CD4-positive, alpha-beta T cell treated with Interleukin-6 at 100 ng/mL for 8 hours (primary cell): ENCODE measurements at places on chromosomes 13 and 19.

- DNase-seq, result no peak
Measured at GRCh38 chr13:43567608-43568007, 219.2 kb downstream of the ENOX1 start.

- DNase-seq, result no peak
Measured at GRCh38 chr19:28136796-28137195, 1076.2 kb downstream of the UQCRFS1 start.

- DNase-seq, result no peak
Measured at GRCh38 chr13:112324116-112324515, 52.0 kb upstream of the SPACA7 start.

DNA sequence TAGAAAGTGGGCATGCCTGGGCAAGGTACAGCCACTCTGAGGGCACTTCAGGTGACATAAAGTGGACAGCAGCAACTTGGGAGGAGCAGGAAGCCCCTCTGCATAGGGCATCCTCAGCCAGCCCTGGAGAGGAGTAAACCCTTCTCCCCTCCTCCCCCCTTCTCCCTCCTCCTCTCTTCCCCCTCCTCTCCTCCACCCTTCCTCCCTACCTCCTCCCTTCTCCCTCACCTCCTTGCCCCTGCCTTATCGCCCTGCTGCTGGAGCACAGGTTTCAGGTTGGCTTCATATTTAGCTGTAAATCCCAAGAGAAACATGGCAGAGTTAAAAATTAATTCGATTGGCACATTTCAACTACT, 30.5 kb upstream of the ATP12A start:
- no peak for DNase-seq

- peak; percentile 70 for DNase-seq
Measured at GRCh38 chr13:44575741-44576350, at the start of gene TSC22D1. TSC22D1 (minus strand) TSS chr13:44576330; CDS start chr13:44576074, 256 bp downstream.

GRCh38 chr19:45195764-45196163, 17.2 kb downstream of the BLOC1S3 start:
- no peak for DNase-seq

DNA sequence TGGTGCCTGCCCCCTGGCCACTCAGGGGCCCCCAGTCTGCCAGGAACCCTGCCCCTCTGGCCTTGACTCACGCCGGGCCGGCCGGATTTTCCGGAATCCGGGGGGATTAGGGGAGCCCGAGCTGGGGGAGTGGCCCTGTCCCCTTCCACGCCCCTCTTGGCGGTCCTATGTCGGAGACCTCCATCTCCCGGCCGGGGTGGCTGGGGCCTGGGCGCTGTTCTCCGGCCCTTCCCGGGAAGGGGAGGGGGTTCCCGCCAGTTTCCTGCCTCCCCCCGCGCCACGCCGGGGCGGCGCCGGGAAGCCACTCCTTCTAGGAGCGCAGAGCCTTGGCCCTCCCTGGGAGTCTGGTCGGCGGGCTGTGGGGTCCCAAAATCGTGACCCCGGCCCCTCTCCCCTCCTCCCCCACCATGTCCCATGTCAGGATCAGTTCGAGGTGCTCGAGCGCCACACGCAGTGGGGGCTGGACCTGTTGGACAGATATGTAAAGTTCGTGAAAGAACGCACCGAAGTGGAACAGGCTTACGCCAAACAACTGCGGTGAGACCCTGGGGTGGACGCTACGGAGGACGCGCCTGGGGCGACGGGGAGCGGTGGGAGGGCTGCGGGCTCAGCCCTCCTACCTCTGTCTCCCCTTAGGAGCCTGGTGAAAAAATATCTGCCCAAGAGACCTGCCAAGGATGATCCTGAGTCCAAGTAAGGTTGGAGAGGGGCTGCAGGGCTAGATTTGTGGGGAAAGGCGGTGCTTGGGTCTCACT, 1.3 kb downstream of the TRIP10 start:
- DNase-seq, result no peak

DNA sequence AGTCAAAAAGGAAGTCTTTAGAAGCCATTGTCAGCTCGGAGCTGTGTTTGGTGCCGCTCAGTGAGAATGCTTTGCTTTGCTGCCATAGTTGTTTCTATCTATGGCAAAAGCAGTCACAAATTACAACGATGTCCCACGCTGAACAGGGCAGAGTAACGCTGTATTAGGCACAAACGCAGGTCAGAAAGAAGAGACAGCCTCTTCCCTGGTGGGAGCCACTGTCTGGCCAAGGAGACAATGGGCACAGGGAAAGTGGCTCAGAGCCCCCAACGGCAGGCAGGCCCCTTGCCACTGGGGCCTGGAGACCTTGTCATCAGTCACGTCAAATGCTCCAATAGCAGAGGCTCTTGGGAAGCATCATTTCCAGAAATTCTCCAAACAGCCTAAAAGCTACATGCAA, 244.2 kb downstream of the TEX29 start:
- no peak for DNase-seq

DNA sequence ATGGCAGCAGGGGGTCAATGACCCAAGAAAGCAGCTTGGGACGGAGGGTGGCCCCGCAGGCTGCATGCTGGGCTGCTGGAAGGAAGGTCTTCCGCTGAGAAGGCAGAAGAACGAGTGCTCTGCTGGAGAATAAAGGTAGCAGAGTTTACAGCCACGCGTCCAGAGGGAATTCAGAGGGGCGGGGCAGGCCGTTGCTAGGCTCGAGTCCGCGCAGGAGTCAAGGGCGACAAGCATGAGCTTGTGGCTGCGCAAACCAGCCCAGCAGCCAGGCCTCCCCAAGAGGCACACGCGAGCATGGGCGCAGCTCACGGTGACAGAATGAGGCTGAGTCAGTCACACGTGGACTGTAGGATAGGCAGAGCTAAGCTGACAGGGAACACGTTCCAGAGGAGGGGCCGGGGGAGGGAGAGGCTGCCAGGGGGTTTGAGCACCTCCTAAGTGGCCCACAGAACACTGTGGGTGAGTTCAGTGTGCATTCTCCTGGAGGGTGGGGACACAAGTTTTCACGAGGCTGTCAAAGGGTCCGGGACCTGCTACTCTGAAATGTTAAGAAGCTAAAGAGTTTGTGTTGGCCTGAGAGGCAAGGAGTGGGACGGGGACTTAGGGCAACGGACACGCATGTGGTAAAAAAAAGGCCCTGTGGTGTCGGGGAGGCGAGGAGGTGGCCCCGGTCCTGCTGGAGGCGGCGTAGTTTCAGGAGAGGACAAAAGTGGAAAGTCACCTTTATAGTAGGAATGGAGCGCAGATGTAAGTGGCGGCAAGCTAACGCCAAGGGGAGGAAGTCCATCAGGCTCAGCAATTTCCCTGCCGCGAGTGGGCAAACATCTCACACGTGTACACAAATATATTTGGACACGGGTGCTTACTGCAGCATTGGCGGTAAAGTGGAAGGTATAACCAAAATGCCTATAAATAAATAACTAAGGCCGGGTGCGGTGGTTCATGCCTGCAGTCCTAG, 17.7 kb downstream of the RFX2 start:
- no peak for DNase-seq

DNA sequence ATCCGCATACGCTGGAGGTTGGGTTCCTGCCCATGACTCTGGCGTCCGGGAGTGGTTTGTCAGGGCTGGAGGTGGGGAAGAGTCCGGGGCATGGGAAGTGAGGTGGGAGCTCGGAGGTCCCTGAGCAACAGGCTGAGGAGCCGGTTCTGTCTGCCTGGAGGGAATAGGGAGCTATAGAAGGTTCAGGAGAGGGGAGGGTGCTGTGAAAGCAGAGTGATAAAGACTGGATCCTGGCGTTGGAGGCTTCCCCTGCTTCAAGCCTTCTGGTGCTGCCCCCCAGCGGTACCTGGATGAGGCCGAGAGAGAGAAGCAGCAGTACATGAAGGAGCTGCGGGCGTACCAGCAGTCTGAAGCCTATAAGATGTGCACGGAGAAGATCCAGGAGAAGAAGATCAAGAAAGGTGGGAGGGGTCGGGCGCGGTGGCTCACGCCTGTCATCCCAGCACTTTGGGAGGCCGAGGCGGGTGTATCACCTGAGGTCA, 2.6 kb downstream of the HMG20B start:
- DNase-seq, result no peak

GRCh38 chr13:53301449-53301848, 272.8 kb downstream of the OLFM4 start:
- no peak for DNase-seq

GRCh38 chr19:16367261-16367683, 42.6 kb downstream of the KLF2 start:
- DNase-seq, result peak; percentile 76

GRCh38 chr13:43441464-43441863, 345.3 kb downstream of the ENOX1 start:
- no peak for DNase-seq

- no peak for DNase-seq
Measured at GRCh38 chr13:111354789-111355188, 34.3 kb downstream of the TEX29 start.

DNA sequence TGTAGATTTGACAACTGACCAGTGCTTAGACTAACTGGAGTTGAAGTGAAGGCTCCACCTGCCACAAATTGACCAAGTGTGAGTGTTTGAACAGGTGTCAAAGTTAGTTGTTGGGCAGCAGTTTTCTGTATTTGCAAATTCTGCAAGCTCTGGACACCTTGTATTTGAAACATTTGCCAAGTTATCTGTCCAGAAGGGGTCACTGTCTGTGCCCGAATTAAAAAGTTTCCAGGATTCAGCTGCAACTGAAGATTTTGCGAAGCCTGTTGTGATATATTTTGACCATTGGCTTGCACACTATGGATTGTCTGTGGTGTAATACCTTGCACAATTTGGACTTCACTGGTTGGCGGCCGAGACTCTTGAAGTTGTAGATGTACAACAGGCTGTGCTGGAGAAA, 1690.7 kb downstream of the SLITRK5 start:
- DNase-seq, result no peak

DNA sequence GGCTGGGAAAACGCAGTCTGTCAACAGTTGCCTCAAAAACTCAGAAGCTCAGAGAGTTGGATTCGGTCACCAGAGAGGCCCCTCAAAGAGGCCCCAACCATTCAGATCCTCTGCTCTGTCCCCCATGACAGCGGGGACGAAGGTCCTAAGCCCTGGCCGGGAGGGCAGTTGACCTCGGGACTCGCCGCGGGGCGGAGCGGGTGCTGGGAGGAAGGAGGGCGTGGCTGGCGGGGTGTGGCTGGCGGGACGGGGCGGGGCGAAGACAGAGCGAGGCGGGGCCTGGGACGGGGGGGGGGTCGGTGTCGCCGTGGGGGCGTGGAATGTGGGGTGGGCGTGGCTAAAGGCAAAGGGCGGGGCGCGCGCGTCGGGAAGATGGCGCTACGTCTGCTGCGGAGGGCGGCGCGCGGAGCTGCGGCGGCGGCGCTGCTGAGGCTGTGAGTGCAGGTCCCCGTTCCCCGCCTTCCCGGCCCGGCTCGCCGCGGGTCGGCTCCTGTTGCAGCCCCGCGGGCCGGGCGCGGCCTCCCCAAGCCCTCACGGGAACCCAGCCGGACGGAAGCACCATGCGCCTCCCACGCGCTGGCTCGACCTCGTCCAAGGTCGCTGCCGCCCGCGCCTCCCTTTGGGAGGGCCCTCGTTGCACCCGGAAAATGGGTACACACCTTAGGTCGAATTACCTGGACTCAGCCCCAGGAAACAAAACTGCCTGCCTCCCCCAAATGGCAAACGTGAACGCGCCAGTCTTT, 105.2 kb downstream of the TM9SF2 start:
- DNase-seq, result peak; percentile 90

DNA sequence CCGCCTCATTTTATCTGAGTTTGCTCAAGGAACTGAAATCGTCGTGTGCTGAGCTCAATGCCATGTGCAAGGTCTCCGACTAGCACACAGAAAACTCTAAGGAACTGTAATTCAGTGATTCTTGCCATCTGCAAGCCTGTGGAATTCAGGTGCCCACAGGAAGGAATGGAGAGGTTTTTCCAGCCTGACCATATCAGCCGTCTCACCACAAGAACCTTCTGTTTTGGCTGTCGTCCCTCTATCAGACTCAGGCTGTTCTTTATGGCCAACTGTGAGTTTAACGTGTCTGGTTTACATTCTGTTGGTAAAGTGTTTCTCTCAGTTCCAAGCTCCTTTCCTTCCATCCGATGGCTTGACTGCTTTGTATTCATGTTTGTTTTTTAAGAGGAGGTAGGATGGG, 293.5 kb downstream of the SPRY2 start:
- no peak for DNase-seq

DNA sequence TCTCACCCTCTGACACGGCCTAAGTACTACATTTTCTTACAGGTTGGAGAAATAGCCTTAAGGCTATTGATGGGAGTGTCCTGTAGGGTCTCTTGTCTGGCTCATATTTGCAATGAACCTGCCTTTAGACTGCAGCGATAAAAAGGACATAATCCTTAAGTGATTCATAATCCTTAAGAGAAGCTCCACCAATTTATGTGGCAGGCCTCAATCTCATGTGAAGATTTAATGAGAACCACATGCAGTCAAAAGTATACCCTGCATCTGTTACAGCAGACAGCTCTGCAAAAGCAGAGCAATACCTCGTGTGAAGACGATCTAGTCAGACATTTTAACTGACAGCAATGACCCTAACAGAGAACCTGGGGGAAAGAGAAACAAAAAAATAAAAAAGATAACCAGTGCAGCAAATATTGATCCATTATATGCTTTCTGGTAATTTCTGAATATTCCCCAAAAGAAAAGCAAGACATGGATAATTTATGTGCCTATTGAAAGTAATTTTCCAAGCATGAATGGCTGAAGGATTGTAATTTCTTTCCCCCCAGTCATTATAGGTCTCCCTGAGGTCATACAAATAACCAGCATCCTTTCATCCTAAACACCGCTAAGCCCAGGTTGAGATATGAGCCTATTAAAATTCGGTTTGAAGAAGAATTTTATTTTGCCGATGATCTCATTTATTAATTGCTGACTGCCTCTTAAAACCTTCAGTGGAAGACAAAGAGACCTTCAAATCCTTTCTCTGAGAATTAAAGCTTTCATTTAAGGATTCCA, 321.8 kb upstream of the NBEA start:
- no peak for DNase-seq

- no peak for DNase-seq
Measured at GRCh38 chr13:111566567-111566966, 246.1 kb downstream of the TEX29 start.

DNA sequence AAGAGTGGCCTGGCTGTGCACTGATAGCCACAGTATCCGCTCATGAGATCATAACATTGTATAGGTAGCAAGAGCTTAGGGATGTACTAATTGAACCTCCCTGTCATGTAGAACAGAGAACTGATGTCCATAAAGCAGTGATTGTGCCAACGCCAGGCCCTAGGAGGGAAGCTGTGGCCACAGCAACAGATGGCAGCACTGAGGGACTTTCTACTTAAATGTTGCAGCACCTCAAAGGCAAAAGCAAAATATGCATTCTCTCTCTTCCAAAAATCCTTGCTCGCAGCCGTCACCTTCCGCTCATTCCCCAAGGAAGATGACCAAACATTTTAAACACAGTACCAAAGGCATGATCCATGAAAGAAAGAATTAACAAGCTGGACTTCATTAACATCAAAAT, 32.3 kb downstream of the COL4A1 start:
- DNase-seq, result no peak
